Cerebellar nuclear complex (tissue), 1 donor: ENCODE measurements at places on chromosomes 1 and 21.
A peak's percentile ranks its signal among the peaks of the same experiment; 100 is the strongest.

- DNase-seq: no peak
These were observed 129.4 kb downstream of the PPIAL4G start for GRCh38 chr1:148353461-148354283.

DNA sequence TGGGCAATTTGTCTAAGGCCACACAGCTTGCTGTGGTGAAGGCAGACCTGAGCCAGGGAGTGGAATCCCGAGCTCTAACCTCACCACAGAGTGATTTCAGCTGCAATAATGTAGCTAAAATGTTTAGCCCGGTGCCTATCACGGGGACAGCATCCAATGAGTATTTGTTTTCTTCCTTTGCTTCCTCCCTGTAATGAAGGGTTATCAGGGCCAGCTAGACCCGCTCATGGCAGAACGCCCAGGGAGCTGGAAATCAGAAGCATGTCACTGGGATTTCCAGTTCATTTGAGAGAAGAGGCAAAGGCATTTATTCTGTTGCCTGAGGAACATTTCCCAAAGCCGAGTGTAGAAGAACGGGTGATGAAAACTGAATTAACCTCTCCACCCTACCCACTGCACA is 183.1 kb downstream of the ZSCAN20 start:
- DNase-seq: no peak

GRCh38 chr1:17280436-17280835 is 27.6 kb upstream of the PADI4 start:
- DNase-seq: no peak

- DNase-seq: no peak
These were observed 14.1 kb downstream of the PEA15 start for GRCh38 chr1:160219062-160219929.

DNA sequence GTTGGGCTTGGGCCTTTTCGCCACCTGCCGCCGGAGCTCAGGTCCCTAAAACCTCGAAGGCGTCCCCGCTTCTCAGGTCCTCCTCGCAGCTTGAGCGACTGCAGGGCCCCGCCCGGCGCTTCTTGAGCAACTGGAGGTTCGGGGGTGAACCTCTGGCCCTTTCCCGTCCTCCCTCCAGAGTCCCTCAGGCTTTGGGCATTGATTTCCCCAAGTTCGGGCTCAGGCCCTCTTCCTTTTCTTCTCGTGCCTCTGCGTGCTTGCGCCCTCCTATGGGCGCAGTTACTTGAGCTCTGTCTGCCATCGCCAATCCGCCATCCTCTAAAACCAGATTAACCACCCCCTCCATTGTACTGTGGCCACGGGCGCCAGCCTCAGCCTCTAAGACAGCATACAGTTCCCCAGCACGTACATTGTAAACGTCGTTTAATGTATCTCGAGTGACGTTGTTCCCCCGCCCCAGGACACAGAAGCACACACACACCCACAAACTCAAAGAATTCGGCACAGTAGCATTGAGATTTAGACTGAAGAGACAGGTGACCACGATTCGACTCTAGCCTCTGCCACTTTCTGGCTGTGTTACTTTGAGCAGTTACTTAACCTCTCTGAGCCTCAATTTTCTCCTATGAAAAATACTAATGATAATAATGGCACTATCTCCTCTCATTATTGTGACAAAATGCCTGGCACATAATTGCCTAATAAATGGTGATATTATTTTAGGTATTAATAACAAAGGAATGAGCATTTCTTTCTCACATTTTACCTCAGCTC is 22.6 kb downstream of the BTG2 start:
- no peak for DNase-seq

DNA sequence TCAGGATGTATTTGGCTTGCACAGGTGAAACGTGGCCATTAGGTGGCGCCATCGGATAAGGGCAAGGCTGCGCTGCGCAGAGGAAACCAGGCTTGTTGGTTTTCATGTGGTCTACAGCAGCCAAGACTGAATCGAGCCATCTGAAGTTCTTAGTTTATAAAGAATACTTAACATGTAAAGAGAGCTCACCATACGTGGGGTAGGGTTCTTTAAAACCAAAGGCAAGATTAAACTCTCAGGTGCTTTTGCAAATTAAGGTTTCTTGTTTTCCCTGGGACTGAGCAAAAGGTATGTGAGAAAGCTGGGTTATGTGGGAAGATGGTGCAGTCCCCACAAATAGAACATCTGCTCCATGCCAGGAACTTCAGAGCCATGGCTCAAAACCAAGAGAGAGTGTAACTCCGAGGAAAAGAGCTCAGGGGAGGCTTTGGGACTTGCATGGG is 9.3 kb downstream of the MASP2 start:
- peak; percentile 8 for DNase-seq
